ENCODE measurements at places on chromosomes 7 and 10.

- DNase-seq = no peak
These were observed 32.9 kb downstream of the RNF32 start for GRCh38 chr7:156673454-156673853.

DNA sequence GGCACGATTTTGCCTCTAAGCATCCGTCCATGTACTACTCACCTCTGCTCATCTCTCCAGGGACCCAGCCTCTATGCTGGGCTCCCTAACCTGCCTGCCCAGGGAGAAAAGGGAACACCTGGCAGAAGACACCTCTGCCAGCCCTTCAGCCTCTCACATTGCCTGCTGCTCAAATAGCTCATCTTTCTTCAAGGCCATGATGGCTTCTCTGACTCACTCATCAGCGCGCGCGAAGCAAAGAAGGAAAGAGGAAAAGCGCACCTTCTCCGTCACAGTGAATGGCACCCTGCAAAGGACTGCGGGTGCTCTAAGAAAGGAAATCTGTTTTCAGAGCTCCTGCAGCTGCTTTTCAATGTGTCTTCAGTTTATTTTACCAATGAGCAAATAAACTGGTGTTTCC is 174.0 kb downstream of the PRKAG2 start:
- no peak for DNase-seq

DNA sequence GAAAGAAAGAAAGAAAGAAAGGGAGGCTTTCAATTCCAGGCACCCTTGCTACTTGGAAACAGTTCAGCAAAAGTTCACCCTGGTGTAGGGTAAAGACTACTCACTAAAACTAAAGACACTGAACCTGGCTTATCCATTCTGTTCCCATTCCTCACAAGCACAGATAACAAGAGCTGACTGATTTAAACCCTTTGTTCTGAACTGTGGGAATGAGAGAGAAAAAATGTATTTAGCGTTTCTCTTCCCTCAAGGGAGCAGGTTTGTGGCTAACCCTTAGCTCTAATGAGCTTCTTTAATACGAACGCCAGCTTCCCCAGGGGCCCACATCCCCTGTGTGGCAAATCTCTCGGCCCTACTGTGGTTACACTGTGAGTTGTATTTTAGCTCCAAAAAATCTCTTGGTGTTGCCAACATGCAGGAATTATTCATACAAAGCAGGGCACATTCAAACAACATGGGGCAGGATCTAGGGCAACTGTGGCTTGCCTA is 23.3 kb downstream of the PRTFDC1 start:
- peak; percentile 92 for DNase-seq

- no peak for DNase-seq
These were observed 4.6 kb downstream of the SLC13A4 start for GRCh38 chr7:135723411-135723810.

- DNase-seq = no peak
These were observed 11.9 kb upstream of the OPALIN start for GRCh38 chr10:96370584-96371157.

Measured in AG09309 (cell line).